ENCODE measurements at places on chromosomes 3 and 15.

DNA sequence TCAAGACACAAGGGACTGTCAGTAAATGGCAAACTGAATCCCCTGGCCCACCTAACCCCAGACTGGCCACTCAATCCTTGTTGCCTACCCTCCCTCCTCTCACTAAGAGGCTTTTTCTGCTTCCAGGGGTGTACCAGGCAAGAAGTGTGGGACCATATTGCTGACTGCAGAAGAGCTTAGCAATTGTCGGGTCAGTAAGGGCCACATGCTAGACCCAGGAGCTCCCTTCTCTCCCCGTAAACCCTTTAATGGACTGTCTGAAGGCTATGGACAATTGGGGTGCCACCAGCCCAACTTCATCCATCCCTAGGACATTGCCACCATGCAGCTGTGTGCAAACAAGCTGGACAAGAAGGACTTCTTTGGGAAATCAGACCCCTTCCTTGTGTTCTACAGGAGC, 8.8 kb downstream of the CPNE9 start:
- no peak for DNase-seq

DNA sequence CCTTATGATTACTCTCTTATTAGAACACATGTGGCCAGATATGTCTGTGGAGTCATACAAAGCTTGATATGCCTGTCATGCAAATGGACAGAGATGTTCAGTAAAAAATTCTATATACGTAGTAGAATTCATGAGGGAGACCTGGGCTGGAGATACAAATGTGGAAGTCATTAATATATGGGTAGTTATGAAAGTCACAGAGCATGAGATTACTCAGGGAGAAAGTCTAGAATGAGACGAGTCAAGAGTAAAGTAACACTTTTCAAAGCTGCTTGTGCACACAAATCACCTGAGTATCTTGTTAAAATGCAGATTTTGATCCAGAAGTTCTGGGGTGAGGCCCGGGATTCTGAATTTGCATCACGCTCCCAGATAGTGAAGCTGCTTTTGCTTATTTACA, 28.4 kb downstream of the OXSM start:
- DNase-seq = no peak

GRCh38 chr15:49908236-49908932, 210.6 kb downstream of the ATP8B4 start:
- DNase-seq = no peak

GRCh38 chr15:92383519-92384324, 10.0 kb upstream of the ST8SIA2 start:
- no peak for DNase-seq

- no peak for DNase-seq
These were observed 31.1 kb upstream of the BLOC1S6 start for GRCh38 chr15:45555934-45556608.

GRCh38 chr3:180860180-180860858, 52.2 kb upstream of the FXR1 start:
- no peak for DNase-seq

- DNase-seq = no peak
These were observed 215.0 kb upstream of the IGF1R start for GRCh38 chr15:98433346-98433745.

- peak; percentile 25 for DNase-seq
These were observed 108.9 kb downstream of the FBLN2 start for GRCh38 chr3:13657660-13658435.

- DNase-seq = no peak
These were observed 59.1 kb downstream of the SMAD6 start for GRCh38 chr15:66760968-66761725.

GRCh38 chr15:88323976-88324740, 67.6 kb upstream of the NTRK3 start:
- DNase-seq = no peak

- no peak for DNase-seq
These were observed 75.1 kb downstream of the CD200 start for GRCh38 chr3:112407888-112408702.

DNA sequence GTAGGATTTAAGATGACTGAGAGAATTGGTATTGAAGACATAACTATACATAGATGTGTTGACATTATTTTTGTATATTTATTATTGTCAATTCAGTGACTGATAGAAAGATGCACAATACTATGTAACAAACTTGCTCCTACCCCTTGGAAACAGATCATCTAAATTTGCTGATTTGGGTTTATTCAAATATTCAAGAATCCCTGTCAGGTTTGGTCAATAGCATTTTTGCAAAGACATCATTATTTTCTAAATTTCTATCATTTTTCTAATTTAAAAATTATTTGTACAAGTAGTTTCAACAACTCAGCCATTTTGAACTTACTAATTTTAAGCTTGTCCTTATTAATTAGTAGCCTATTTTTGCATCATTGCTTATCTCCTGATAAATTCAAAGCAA, 1463.4 kb downstream of the SI start:
- no peak for DNase-seq

DNA sequence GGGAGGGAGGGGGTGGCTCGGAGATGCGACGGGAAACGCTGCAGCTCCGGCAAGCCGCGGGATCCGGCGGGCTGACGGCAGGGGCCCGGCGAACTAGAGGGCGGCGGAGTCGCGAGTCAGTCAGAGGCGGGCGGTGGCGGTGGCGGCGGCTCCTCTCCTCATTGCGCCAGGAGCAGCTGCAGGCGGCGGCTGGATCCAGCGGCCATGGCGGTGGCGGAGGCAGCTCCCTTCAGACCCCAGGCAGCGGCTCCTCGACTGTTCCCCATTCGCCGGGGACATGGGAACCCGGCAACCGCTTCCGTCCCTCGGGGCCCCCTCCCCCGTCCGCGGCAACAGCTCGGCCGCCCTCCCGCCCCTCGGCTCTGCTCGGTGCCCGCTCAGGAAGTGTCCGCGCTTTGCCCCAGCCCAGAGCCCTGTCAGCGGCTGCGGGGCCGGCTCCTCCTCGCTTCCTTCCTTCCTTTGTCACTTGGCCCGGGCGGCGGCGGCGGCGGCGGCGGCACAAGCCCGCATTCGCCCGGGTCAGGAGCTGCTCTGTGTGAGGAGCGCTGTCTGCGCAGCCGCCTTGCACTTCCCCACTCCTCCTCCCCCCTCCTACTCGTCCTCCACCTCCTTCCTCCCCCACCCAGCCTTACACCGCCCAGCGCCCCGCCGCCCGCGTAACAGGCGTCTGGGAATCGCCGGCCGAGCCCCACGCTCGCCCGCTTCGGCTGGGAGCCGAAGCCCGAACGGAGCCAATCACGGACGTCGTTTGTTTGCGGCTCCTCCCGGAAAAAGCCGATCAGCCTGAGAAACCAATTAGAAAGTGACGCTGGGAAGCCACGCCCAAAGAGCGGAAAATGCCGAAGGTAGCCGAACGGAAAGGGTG, at the start of gene GSK3B:
GSK3B (minus strand) TSS at position 537 of the 865 bp plus-strand sequence. CDS start 1,013 bp downstream, outside the sequence.
- DNase-seq = peak; percentile 58

- DNase-seq = peak; percentile 4
These were observed 18.2 kb downstream of the PLOD2 start for GRCh38 chr3:146142757-146143156.

DNA sequence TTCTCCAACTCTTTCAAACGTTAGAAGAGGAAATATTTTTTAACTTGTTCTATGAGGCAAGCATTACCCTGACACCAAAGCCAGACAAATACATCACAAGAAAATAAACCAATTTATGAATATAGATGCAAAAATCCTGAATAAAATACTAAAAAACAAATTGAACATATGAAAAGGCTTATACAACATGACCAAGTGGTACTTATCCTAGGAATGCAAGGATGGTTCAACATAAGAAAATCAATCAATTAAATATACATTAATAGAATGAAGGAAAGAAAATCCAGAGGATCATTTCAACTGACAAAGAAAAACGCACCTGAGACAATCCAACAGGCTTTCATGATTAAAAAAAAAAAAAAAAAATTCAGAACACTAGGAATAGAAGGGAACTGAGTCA, 17.1 kb downstream of the XPC start:
- DNase-seq = no peak

- DNase-seq = peak; percentile 29
These were observed 136.2 kb upstream of the PFN2 start for GRCh38 chr3:150106740-150107428.

- no peak for DNase-seq
These were observed 24.5 kb downstream of the ABHD6 start for GRCh38 chr3:58261954-58262666.

DNA sequence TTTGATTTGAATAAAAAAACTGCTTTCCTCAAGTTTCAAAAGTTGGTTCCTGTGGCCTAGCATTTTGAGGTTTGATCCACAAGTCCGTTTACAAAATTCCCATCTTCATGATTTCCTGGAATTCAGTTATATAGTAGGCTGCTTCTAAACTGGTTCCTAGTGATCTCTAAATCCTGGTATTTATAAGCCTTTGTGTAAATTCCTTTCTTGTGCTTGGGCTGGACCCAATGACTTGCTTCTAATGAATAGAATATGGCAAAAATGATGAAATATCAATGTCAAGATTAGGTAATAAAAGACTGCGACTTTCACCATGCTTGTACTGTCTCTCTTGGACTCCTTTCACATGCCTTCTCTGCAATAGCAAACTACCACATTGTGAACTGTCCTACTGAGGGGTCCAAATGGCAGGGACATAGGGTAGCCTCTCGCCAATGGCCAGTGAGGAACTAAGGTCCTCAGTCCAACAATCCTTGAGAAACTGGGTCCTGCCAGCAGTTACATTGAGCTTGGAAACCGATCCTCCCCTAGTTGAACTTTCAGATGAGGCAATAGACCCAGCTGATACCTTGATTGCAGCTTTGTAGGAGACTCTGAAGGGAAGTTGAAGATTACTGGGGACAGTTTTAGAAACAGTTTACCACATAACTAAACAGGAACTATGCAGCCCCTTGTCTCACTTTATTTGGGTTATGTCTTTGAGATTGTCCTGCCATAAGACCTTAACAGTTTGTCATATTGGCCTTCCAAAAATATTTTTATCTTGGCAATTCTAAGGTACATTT, 303.9 kb upstream of the TBC1D5 start:
- no peak for DNase-seq

GRCh38 chr15:57609805-57610529, 18.3 kb downstream of the MYZAP start:
- DNase-seq = peak; percentile 5

- no peak for DNase-seq
These were observed 74.2 kb downstream of the GTF2E1 start for GRCh38 chr3:120816728-120817127.

GRCh38 chr3:79086514-79086913, 681.3 kb downstream of the ROBO1 start:
- peak; percentile 17 for DNase-seq

DNA sequence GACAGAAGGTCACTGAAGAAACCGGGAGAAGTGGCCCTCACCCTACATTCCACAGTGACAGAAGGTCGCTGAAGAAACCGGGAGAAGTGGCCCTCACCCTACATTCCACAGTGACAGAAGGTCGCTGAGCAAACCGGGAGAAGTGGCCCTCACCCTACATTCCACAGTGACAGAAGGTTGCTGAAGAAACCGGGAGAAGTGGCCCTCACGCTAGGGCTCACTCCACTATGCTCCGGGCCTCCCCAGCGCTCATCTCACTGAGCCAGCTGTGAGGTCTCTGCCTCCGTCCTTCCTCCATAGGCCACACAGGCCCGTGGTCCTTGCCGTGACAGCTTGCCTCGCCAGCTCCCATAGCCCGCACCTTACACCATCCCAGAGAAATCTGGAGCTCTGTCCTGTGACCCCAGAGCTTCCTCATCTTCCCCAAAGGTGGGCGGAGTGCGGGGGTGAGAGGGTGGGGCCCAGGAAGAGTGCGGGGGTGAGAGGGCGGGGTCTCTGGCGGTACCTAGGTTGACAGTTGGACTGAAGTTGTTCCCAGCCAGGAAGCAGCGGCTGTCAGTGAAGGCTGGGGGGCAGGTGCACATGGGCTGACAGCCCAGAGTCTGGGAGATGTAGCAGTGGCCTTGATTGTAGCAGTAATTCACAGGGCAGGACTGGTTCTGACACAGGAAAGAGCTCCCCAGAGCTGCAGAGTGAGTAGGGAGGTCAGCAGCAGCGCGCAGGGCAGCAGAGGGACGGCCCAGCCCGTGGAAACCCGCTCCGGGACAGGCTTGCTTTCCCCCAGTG, 32.0 kb downstream of the MUC20 start:
- no peak for DNase-seq

GRCh38 chr15:80396096-80396495, 8.1 kb upstream of the ARNT2 start:
- DNase-seq = no peak

DNA sequence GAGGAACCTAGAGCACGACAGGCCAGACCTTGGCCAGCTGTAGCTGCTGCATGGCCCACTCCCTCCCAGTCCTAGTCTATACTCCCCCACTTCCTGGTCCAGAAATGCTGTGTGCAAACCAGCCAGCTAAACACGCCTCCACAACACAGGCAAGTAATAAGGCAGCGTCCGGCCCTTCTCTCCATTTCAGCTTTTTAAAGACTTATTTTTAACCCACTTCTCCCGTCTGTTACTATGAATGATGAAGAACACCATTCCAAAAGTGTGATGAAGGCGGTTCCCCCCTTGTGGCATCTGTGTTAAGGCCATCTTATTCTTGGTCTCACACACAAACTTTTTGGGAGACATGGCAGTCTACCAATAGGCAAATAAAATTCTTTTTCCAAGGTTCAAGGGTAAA, 164.1 kb upstream of the CHRNA7 start:
- DNase-seq = no peak

DNA sequence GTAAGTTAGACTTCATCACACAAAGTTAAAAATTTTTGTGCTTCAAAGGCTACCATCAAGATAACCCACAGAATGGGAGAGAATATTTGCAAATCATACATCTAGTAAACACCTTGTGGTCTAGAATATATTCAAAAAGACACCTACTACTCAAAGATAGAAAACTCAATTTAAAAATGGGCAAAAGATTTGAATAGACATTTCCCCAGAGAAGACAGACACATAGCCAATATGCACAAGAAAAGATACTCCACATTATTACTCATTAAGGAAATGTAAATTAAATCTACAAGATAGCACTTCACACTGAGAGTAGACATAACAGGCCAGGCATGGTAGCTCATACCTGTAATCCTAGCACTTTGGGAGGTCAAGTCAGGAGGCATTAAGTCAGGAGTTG, 87.8 kb upstream of the MANF start:
- DNase-seq = no peak

DNA sequence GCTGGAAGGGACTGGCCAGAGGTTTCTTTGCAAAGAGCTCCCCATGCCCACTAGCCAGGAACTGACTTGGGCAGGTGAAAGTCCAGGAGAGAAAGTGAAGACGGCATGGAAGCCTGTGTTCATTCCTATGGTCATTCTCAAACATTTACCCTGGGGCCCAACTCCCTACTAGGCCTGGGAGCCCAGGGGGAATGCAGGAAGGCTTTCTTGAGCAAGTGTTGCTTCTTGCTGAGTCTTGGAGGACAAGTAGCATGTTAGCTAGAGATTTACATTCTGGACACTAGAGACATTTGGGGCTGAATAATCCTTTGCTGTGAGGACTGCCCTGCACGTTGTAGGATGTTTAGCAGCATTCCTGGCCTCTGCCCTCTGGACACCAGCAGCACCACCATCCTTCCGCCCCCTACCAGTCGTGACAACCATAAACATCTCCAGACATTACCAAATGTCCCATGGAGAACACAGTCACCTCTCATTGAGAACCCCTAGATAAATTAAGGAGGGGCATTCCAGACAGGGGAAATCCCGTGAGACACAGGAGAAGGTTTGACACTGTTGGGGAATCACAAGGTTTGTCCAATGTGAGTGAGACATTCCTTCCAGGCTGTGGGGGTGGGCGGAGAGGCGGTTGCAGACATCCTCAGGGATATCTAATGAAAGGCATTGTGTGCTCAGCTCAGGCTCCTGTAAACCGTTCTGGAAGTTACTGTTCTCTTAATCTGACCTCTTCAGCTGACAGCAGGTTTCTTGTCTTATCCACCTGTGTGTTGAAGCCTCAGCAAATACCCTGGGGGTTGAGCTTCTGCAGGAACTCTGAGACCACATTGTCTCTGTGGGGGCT, 236.2 kb downstream of the TLE3 start:
- DNase-seq = no peak

- DNase-seq = no peak
These were observed 41.1 kb upstream of the SEC61A1 start for GRCh38 chr3:128011140-128011539.

Measured in amniotic stem cell (primary cell).